Fibroblast of villous mesenchyme (primary cell): ENCODE measurements at places on chromosomes 2 and 18.
A peak's percentile ranks its signal among the peaks of the same experiment; 100 is the strongest.

DNA sequence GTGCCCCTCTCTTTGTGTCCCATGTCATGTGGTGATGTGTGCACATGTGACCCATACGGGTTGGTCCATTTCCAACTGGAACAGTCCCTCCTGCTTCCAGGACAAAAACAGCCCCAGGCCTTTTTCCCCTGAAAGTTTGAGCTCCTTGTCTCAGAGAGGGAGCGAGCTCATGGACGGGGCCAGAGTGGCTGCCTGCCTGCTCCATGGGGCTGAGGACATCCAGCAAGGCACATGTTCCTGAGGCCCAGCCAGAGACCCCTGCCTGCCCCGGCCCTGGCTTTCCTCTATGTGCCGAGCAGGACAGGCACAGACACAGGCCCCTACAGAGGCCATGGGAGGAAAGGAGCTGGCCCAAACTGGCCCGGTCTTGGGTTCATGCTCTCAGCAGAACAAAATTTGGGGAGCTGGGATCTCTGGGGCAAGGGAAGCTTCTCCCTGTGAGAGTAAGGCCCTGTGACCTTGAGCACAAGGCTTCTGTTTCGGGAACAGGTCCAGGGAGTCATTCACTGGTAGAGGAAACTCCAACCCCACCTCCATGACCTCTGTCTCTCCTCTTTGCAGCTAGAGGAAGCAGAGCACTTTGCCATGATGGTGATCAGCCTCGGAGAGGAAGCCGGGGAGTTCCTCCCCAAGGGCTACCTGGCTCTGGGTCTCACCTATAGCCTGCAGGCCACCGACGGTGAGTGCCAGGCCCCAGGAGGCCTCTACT lies 105.8 kb upstream of the MCFD2 start:
- no peak for DNase-seq

DNA sequence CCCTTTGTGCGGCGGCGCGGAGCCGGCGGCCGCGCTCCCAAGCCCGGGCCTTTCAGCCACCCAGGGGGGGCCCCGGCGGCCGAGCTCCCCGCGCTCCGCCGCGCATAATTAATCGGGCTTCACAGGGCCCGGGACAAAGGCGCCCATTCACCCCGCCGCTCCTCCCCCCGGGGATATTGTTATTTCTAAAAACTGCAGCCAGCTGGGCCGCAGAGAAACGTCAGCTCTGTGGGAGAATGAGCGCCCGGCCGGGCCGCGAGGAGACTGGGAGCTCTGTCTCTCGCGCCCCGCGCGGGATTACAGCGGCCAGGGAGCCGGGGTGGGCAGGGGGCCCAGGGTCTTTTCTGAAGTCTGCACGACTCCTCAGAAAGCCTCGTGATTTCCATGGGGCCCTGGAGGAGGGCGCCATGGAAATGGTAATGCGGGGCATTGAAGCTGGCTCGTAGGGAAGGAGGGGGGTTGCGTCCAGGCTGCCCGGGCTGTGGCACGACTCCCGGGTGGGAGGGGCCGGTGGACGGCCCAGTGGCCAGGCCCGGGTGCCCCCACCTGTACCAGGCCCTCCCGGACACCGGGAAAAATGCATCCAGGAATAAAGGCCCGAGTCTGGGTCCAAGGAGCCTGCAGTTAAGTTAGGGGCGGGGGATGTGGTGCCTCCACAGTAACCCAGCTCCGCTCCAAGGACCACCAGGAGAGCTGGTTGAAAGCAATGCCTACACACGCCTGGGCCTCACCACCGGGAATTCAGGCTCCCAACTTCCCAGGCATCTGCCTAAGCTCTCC lies 125.3 kb downstream of the ZFP36L2 start:
- peak; percentile 42 for DNase-seq

DNA sequence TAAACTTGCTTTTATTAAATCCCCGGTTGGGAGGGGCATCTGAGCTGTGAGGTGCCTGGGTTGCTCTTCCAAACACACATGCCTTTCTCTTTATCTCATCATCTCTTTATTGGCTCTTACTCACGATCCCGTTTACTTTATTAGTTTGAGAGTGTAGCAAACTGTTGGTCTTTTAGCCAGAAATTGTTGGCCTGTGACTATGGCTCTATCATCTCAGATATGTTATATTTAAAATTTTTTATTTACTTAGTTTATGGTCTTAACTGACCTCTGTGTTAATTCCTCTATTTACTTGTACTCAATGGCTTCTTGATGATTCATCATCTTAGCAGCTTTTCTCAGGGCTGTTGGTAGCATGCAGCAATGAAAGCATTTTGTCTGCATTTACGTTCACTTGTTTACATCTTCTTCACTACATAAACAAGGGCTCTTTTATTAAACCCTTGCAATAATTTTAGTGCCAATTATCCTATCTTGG lies 408.4 kb downstream of the HRH4 start:
- peak; percentile 95 for DNase-seq

GRCh38 chr2:55518841-55519165 lies 715 bp upstream of the CFAP36 start:
- peak; percentile 4 for DNase-seq

DNA sequence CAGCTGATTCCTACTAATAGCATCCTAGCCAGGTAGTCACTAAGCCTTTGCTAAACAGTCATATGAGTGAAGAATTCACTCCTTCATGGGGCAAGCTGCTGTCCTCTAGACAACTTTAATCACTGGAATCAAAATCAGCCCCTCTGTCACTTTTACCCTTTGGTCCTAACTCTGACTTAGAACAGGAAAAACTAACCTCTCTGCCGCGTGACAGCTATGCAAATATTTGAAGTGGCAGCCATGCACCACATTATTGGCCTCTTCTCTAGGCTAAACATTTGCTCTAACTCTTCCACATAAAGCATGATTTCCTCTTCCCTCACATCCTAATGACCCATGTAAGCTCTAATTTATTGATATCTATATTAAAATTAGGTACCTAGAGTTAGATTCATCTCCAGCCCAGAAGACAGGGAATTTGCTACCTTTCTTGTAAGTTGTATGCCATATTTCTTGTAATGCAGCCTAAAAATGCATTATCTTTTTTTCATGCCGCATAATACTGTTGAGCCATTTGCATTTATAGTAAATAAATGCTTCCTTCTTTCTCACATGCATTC lies 12.8 kb upstream of the ONECUT2 start:
- no peak for DNase-seq

DNA sequence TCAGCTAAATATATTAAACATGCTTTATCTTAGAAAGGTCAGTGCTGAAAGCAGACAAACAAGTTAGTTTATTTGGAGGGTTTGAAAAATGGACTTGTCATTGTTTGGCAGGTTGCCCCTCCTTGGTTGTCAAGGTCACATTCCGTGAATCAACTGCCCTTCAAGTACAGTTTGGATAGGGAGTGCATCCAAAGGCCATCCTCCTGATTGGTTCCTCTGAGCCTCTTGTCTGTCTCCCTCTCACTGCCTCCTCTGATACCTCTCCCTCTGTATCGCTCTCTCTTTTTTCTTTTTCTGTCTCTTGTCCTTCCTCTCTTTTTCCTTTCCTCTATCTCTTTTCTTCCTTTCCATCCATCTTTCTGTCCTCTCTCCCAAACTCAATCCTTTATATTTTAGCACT lies 5.4 kb downstream of the ITGAV start:
- no peak for DNase-seq

DNA sequence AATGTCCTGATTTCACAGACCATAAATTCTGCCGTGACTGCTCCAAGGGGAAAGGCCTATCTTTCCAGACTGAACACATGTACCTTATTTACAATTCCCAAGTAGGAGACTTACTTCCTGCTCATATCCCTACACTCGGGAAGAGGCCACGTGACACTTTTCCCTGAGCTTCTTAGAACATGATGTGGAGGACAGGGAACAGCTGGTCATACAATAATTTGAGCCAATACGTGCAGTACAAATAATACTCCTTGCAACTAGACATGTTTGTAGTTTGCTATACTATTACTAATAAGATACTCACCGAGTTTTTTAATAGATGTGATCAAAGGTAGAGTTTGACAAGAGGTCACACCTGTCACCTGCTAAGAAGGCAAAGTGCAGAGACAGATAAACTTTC lies 256.4 kb downstream of the SP3 start:
- peak; percentile 3 for DNase-seq

- DNase-seq: peak; percentile 92
Observed at GRCh38 chr18:48997985-48998831, 47.4 kb upstream of the SMAD7 start.

DNA sequence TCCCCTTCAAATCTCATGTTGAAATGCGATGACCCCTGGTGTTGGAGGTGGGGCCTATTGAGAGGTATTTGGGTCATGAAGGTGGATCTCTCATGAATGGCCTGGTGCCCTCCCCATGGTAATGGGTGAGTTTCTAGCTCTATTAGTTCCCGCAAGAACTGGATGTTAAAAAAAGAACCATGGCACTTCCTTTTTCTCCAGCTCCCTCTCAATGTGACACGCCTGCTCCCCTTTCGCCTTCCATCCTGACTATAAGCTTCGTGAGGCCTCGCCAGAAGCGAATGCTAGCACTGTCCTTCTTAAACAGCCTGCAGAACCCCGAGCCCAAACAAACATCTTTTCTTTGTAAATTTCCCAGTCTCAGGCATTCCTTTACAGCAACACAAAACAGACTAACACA lies 303.2 kb upstream of the REV1 start:
- DNase-seq: no peak

- no peak for DNase-seq
Observed at GRCh38 chr18:79523736-79524180, 128.0 kb downstream of the NFATC1 start.

- no peak for DNase-seq
Observed at GRCh38 chr2:238299803-238300202, 11.4 kb upstream of the PER2 start.

- no peak for DNase-seq
Observed at GRCh38 chr2:134123332-134123731, 130.5 kb upstream of the MGAT5 start.

GRCh38 chr2:2517399-2517798 lies 186.3 kb upstream of the MYT1L start:
- no peak for DNase-seq

DNA sequence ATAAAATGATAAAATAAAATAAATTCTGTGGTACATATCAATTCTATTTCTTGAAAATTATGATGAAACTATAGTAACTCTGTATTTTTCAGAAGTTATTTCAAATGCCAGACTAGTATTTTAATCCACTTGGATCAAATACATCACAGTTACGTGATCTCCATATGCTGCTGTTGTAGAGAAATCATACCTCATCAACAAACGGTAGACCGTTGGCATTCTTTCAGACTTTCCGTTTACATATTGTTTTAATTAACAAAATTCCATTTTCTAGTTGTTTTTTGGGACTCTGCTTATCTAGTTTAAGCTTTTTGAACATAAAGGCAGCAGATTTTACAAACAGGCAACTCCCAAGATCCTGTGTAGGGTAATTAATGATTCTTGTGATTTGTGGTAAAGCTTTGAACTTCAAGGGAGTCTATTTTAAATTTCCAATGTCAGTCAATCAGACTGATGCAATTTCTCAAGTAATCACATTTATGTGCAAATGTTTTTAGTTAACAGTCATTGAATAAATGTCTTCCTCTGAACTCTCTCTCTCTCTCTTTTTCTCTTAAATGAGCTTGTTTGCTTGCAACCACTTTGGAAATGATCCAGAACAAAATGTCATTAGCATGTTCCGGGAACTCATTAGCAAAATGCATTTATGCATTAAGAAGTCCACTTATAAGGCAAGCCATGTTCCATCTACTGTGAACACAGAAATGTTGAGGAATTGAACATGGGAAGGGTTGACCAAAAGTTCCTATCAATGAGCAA lies 31.8 kb downstream of the NYAP2 start:
- DNase-seq: no peak

GRCh38 chr2:51812138-51812866 lies 780.4 kb upstream of the NRXN1 start:
- DNase-seq: peak; percentile 0

GRCh38 chr2:239465017-239466001 lies 64.5 kb upstream of the HDAC4 start:
- DNase-seq: no peak

GRCh38 chr18:27723168-27723567 lies 453.8 kb downstream of the CDH2 start:
- DNase-seq: peak; percentile 17

DNA sequence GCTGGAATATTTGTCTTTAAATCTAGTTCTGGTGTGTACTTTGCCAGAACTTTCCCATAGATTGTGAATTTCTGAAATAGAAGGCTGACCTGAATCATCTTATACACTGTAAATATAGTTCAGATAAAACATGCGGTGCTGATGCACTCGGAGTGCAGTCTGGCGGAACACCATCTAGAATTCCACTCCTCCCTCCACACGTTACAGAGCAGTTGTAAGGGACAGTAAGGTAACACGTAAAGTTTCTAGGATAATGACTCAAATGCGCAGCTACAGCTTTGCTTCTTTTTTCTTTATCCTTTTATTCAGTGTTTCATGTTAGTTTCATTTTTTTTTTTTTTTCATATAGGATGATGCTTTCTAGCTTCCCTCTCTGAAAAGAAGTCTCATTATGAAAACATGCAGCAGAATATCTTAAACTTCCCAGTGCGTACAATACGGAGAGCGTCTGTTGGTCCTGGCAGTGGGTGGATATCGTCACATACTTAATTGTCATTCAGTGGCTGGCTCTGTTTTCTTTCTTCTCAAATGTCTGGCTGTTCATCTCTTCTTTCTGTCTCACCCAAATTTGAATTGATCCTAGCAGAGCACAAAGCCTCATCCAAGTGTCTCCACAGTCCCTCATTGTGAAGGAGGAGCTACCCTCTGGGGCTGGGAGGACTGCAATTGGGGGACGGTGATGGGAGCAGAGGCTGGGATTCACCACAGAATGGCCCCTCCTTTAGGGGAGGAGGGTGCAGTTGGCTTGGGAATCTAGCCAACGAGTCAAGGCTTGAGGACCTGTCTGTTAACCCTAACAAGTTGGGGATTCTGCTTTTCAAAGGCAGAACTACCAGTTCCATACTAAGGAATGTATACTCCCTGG lies 138.8 kb downstream of the MYT1L start:
- no peak for DNase-seq

- no peak for DNase-seq
Observed at GRCh38 chr2:35963357-35963756, 392.2 kb upstream of the CRIM1 start.

- peak; percentile 64 for DNase-seq
Observed at GRCh38 chr2:61419570-61419969, 51.3 kb downstream of the USP34 start.

- DNase-seq: no peak
Observed at GRCh38 chr18:13710414-13710831, 15.9 kb downstream of the FAM210A start.

GRCh38 chr18:59238385-59238784 lies 18.4 kb downstream of the GRP start:
- peak; percentile 9 for DNase-seq

DNA sequence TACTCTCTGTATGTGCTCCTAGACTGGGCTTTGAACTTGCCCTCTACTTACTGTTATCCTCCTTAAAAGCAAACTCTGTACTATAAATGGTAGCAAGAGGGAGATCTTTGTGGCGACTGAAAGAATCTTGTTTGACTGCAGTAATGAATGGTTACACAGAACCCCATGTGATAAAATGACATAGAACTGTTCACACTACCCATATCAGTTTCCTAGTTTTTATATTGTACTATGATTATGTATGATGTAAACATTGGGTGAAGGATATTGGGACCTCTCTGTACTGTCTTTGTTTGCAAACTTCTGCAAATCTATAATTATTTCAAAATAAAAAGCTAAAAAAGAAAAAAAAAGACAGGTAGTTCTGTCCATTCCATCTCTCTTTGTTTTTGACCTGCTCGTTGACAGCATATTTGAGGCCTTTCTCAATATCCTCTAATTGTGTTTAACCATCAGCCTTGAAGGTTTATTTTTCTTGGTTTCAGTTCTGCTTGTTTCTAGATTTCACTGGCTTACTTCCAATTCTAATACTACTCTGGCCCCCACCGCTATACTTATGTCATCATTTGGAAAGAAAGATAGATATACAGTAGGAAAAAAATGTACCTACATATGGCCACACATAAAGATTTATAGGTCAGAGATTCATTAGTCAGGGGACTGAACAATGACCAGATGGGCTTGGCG lies 79.2 kb upstream of the MYO3B start:
- DNase-seq: no peak
